HS-27A (cell line): ENCODE measurements at places on chromosomes 3 and 15.

- no peak for DNase-seq
Observed at GRCh38 chr15:97082830-97083229, 752.3 kb downstream of the NR2F2 start.

DNA sequence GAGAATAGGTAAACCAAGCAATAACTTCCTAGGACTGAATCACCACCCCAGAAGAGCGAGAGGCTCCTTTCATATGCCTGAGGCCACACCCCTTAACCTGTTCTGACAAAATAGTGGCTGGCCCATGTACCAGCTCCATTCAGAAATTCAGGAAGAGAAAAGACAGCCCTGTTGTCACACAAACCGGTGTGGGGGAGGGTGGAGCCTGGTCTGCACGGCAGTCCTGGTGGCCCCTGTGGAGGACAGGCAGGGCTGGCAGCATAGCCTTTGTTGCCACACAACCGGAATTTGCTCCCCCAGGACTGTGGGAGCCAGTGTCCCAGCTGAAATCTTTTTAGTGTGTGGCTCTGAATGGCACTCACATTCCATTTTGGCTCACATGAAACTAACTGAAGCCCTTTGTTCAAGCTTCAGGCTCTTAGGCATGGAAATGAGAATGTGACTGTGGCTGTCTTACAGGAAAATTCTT is 23.8 kb downstream of the RLBP1 start:
- no peak for DNase-seq

DNA sequence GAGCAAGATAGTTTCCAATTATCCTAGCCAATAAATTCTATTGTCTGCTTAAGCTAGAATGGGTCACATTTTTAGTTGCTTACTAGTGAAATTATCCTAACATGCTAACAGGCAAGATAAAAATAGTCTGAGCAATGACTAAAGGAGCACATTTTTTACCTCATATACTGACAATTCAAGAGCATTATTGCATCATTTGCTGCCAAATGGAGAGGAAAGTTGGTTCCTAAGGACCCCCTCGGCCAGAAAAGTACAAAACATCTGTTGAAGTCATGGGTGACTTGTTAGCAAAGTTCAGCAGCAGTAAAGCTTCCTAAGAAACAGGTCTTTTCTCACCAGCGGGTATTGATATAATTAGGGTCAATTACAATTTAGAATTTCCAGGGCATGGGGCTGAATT is 1001.0 kb downstream of the FHIT start:
- DNase-seq = no peak

DNA sequence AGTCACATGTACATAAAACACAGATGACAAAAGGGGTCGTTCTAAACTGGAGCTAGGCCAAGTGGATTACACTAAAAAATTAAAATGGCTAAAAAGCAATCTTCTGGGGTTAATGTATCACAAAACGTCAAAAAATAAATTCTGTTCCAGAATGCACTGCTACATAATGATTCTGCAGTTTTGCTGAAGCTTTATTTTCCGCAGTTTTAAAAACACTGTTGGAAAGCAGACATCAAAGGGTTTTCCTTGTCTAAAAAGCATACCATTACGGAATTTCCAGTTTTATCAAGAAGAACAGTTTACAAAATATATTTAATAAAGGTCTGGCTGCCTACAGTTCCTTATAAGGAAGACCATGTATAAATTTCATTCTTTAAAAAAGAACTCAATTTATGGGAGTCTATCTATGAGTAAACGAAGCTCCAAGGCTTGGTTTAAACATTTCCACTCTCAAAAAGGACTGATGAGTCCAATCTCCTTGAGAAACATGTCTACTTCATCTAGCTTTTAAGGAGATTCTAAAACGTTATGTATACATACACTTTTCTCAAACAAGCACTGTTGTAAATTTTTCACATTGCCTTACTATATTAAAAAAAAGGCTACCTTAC is 1.3 kb downstream of the DMXL2 start:
- DNase-seq = no peak

DNA sequence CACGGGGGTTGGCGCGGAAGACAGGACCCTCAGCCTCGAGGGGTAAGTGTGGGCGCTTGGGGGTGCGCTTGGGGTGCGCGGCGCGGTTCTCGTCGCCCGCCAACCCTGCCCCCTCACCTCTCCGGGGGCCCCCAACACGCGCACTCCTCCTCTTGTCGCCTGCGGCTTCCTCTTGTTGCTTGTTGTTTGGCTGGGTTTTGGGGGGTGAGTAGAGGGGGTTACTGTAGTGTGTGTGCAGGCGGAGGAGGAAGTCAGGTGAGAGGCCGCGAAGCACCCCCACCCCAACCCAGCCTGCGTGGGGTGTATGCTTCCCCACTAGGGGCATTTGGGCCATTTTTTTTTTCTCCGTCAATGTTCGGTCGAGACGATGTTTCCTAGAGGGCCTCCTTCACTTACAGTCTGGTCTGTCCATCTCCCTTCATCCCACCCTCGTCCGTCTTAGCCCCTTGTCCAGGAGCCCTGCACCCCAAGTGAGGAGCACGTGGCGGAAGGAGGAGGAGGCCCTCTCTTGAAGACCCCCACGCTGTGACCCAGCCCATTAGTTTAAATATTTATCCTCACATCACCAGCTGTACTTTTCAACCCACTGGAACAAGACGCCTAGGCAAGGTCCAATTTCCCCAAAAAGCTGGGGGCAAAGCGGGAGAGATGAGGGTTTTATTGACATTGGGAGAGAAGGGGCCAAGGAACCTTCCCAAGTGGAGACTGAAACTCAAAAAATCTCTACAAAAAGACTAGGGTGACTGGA is 20.4 kb upstream of the SATB1 start:
- DNase-seq = no peak
